ENCODE measurements at places on chromosomes 7 and 10. TPM values are rescaled to one million over a fixed set of nuclear protein-coding genes. Genes with fewer than 3 reads are reported as not detected.

DNA sequence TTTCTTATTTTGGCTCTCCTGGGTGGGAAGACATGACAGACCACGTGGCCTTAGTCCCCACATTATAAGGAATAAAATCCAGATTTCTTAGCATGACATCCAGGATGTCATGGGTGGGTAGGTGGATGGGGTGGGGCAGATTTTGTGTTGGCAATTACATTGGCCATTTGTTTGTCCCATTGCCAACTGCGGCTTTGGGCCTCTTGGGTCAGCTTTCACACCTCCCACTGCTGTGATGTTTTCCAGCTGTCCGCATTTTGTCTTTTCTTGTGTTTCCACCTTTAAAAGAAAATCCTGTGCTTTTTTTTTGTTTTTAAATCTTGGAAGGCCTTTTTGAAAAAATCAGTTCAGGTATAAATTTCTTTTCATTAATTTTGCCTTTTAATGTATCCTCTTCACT lies 237.0 kb downstream of the SDK1 start:
- DNase-seq, result no peak

DNA sequence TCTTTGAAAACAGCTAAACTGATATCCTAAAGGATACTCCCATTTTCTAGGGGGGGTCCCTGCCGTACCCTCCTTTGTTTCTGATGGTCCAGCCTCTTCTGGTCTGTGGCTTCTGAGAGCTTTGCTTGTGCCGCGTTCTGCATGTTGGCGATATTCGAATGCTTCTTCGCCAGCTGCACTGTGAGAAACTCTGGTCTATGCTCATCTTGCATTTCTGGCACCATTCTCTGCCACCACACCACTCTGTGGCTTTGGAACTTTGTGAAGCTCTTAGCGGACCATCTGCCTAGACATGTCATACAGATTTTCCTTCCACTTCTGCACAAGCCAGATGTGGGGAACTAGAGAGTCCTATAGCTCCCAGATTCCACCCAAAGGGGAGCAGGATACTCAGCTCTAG lies 197.2 kb downstream of the REEP3 start:
- H3K27me3 ChIP-seq, result peaks cover 7% of the 10 kb centered on the region
- H3K27ac ChIP-seq, result no peak overlapping the region

DNA sequence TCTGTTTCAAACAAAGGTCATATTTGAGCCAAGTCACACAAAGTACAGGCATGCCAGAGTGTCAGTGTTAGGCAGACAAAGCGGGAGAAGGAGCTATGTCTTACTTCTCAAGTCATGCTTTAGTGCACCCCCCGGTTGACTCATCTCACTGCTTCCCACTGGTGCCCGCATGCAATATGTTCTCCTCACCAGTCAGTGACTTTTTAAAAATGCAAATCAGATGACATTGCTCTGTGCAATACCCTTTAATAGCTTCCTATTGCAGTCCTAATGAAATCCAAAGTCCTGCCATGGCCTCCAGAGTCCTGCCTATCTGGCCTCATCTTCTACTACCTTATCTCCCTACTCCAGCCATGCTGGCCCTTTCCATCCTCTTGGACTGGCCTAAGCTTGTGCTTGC lies 429.1 kb downstream of the ACTR3B start:
- no peaks in the 10 kb centered on the region for H3K4me1 ChIP-seq
- no peaks in the 10 kb centered on the region for H3K27me3 ChIP-seq
- no peak for DNase-seq

CALHM3 gene
- total RNA-seq, result not detected
